Frontal cortex (tissue), 4 donors: ENCODE measurements at places on chromosomes 5 and 9.

DNA sequence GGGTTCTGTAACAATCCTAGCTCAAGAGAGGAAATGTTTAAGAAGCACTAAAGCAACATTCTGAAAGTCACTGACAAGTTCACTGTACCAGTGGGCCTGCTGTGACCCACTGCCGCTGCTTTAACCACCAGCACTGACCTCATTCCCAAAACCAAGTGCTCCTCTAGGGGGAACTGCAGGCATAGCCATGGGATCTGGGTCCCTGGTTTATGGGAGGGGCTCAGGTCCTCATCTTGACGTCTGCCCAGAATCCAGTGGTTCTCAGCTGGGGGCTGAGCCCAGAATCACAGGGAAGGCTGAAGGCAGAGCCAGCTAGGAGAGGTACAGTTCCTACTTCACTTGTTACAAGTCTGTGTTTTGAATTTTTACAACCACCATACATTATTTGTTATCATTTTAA is 36.1 kb upstream of the SLC2A8 start:
- no peak for DNase-seq

DNA sequence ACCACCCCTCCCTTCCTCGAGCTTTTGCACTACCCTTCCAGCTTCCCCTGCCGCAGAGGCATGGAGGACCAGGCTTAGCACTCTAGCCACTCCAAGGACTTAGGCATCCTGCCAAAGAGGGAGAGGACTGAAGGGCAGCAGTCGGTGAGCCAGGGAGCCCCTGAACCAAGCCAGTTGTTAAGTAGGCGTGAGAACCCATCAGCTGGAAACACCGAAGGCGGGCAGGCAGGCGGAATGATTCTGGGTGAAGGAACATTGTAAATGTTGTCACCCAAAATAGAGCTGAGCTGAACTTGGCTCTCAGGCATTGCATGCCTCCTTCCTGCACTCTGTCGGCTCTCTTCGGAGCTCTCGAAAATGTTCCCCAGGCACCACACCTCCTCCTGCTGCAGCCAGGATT is 42.8 kb downstream of the NRG2 start:
- peak; percentile 23 for DNase-seq

GRCh38 chr5:38423276-38424147 is 132.9 kb downstream of the LIFR start:
- no peak for DNase-seq

- DNase-seq, result no peak
Measured at GRCh38 chr9:112032743-112033142, 136.1 kb downstream of the UGCG start.

DNA sequence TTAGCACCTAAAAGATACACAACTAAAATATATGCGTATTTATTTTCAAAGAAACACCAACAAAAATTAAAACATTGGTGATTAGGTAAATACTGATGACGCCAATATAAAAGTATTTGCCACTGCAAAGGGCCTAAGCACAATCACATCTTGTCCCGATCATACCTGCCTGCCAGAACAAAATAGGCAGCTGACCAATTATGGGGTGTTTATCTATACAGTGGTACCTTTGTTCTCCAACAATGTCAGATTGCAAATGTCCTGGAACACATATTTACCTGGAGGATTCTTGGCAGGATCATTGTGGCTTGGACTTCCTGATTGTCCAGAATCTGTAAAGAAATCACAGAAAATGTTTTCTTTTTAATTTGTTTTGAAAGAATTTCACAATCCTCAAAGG is 134.5 kb downstream of the NFIB start:
- no peak for DNase-seq
